ENCODE measurements at places on chromosomes 3 and 15. TPM values are rescaled to one million over a fixed set of nuclear protein-coding genes. Genes with fewer than 3 reads are reported as not detected.

- DNase-seq = no peak
Observed at GRCh38 chr3:38834110-38834509, 18.1 kb upstream of the SCN10A start.

DNA sequence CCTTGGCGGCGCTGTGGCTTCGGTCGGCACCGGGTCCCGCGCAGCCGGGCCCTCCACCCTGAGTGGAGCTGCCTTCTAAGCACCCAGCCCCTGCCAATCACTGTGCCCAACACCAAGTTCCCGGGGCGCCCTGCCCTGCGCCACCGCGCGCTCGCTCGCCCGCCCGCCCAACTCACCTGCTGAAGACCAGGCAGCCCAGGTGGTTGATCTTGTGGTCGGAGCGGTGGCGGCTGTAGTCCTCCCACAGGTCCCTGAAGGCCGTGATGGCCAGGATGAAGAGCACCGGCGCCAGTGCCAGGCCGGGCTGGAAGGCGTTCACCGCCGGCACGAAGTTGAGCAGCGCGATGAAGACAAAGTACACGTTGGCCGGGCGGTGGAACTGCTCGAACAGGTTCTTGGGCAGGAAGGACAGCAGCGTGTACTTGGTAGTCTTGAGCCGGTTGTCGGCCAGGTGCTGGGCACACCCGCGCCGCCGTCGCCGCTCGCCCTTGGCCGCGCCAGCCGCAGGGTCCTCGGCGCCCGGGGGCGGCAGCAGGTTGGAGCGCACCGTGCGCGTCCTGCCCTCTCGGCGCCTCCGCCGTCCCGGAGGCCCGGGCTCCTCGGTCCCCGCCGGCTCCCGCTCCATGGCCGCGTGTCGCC lies 536 bp downstream of the ATP10A start:
- no peak for DNase-seq

GRCh38 chr15:39125904-39126303 lies 455.0 kb upstream of the THBS1 start:
- no peak for DNase-seq

TMEM266 gene
- 0.14 TPM for polyA plus RNA-seq

KCNAB1 gene
- polyA plus RNA-seq = 0.30 TPM

All from naive B cell (primary cell).